ENCODE measurements at places on chromosomes 6 and 20.
A peak's percentile ranks its signal among the peaks of the same experiment; 100 is the strongest.

DNA sequence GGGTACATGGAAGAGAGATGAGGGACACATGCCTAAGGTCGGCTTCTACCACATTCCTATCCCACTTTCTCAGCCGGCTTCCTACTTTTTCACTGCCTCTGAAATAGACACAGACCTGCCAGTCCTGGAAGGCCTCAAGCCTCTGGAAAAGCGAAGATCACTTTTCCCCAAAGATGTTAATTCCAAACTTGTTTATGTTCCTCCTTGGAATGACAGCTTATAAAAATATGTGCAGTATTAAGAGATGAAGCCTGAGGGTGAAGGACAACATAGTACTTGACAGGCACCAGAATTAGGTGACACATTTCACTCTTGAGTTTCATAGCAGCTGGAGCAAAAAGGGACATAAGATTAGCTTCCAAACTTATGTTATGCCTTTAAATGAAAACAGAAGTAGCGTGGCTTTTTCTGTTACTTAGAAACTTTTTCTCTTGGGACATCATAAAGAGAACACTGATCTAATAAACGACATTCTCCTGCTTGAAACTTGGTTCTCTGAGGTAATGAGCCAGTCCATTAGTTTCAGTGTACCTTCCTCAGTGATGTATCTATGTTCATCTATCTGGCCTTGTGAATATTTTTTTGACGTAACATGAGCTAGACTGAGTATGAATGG lies 25.3 kb downstream of the FOXO3 start:
- DNase-seq = no peak

- no peak for DNase-seq
Measured at GRCh38 chr6:154740658-154741057, 7.4 kb downstream of the SCAF8 start.

DNA sequence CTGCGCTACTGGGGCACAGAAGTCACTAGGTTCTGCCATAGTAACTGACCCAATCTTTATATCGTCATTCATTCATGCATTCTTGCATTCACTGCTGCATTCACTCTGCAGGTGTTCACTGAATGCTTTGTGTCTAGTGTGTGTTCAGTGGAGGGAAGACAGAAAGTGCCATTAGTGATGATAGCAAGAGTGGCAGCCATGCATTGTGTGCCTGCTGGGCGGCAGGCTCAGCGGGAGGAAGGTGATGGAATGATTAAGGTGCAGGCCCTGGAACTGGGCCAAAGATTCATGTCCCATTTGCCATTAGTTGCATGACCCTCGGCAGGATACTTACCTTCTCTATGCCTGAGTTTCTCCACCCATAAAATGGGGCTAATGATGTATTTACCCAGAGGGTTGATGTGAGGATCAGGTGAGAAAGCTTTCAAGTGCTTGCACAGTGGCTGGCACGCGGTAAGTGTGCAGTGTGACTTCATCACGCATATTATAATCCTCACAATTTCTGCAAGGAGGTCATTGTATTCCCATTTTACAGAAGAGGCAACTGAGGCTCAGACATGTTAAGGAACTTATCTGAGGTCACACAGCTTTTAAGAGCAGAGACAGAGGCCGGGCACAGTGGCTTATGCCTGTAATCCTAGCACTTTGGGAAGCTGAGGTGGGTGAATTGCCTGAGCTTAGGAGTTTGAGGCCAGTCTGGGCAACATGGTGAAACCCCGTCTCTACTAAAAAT lies 40.1 kb downstream of the ITPR3 start:
- no peak for DNase-seq

GRCh38 chr6:111551521-111552231 lies 54.0 kb downstream of the TRAF3IP2 start:
- DNase-seq = no peak

- DNase-seq = no peak
Measured at GRCh38 chr6:25899580-25900408, 25.8 kb upstream of the SLC17A3 start.

GRCh38 chr20:36886859-36887751 lies 11.2 kb downstream of the TLDC2 start:
- DNase-seq = peak; percentile 82

DNA sequence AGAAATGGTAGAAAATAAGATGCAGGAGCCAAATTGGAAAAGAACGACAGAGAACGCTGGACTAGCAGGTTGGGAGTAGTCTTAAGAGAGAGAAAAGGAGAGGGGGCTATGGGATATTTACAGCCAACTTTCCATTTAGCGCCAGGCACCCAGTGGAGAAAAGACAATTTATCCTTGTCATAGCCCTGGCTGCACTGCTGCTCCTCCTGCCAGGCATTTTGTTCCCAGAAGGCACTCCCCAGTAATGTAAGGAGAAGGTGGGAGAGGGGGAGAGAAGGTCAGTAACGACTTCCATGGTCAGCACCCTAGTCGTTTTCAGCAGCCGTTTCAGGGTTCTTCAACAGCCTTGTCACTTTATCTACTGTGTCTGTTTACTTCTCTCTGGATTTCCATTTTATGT lies 159.0 kb downstream of the TRMT11 start:
- DNase-seq = no peak

- no peak for DNase-seq
Measured at GRCh38 chr6:28968476-28968875, 36.6 kb downstream of the ZNF311 start.

DNA sequence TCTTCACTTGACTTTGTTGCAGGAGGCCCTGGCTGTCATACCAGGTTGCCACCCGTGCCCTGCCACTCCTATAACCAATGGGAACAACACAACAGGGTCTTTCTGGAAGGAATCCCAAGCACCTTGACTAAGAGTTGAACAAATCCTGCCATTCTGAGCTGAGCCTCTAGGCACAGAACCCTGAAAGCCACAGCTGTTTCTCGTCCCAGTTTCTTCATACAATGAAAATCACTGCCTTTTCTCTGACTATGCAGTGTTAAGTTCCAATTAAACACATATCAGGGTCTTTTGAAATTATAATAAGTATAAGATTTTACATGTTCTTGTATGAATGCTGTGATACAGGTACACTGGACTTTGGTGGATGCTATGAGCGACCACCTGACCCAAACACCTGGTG lies 54.4 kb downstream of the RIPOR2 start:
- DNase-seq = no peak

DNA sequence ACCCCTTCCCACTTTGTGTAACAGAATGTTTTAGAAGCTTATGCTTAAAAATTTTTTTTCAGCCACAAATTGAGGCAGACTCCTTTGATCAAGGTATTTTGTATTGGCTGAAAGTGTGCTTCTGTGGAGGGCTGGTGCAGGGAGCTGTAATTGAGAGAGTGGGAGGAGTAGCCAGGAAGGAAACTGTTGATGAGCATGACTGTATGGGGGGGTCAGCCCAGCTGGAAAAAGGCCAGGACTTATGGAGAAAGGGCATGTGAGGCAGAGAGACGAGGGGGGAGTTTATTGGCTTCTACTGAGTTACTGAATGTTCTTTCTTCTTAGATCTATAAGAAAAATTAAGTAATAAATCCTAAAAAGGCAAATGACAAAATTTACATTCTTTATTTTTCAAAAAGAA lies 13.4 kb downstream of the RFPL4B start:
- no peak for DNase-seq
